A549 treated with GW870086 at 1 μM for 4 hours (cell line): ENCODE measurements at places on chromosomes 1 and 21. TPM values are rescaled to one million over a fixed set of nuclear protein-coding genes. Genes with fewer than 3 reads are reported as not detected.

The TTC39A gene
- 1.4 to 2.7 TPM (median 1.8 TPM) in 5 replicates for total RNA-seq

The RGS5 gene
- 0.51 to 1.5 TPM (median 1.3 TPM) in 5 replicates for total RNA-seq

The OPTC gene
- total RNA-seq = not detected in 5 replicates

The GPR37L1 gene
- total RNA-seq = 0.15 to 0.21 TPM (median 0.16 TPM) in 5 replicates

The TMEM269 gene
- 0.05 to 0.13 TPM (median 0.08 TPM) in 5 replicates for total RNA-seq

The HEYL gene
- 2.9 to 3.6 TPM (median 3.0 TPM) in 5 replicates for total RNA-seq

The KLF17 gene
- total RNA-seq = 0.57 to 0.67 TPM (median 0.63 TPM) in 5 replicates

The NTRK1 gene
- total RNA-seq = 0.03 to 0.18 TPM (median 0.16 TPM) in 4 of 5 replicates, not detected in the other

The CSMD2 gene
- total RNA-seq = not detected in 5 replicates

The APCS gene
- total RNA-seq = not detected in 5 replicates

The KCNK2 gene
- 0.05 to 0.11 TPM (median 0.09 TPM) in 3 of 5 replicates, not detected in the others for total RNA-seq

The GJB5 gene
- 0.10 TPM in 1 of 5 replicates, not detected in the others for total RNA-seq

The FCGR3A gene
- total RNA-seq = not detected in 5 replicates

The PDZK1IP1 gene
- 6.2 to 9.4 TPM (median 8.5 TPM) in 5 replicates for total RNA-seq

The SRGAP2 gene
- 19.1 to 28.3 TPM (median 25.2 TPM) in 5 replicates for total RNA-seq

The KDM1A gene
- 84.9 to 102 TPM (median 90.9 TPM) in 5 replicates for total RNA-seq

The CD1E gene
- not detected in 5 replicates for total RNA-seq

The RGS4 gene
- not detected in 5 replicates for total RNA-seq

The S100A7A gene
- total RNA-seq = not detected in 5 replicates

The TCP10L gene
- 0.82 to 1.2 TPM (median 1.1 TPM) in 5 replicates for total RNA-seq

The AKT3 gene
- total RNA-seq = 16.8 to 24.4 TPM (median 20.7 TPM) in 5 replicates

The OR6K3 gene
- not detected in 5 replicates for total RNA-seq

The EPHA8 gene
- total RNA-seq = 0.03 to 0.09 TPM (median 0.09 TPM) in 3 of 5 replicates, not detected in the others

The HOOK1 gene
- 0.09 to 0.38 TPM (median 0.22 TPM) in 5 replicates for total RNA-seq

The TMCO2 gene
- total RNA-seq = not detected in 5 replicates

The SLC66A1 gene
- total RNA-seq = 16.0 to 23.9 TPM (median 21.4 TPM) in 5 replicates

The KIF17 gene
- total RNA-seq = 1.4 to 2.4 TPM (median 1.6 TPM) in 5 replicates

The PALMD gene
- total RNA-seq = 0.33 to 0.46 TPM (median 0.42 TPM) in 5 replicates

The PTAFR gene
- 0.09 to 0.27 TPM (median 0.23 TPM) in 5 replicates for total RNA-seq

The RGSL1 gene
- not detected in 5 replicates for total RNA-seq

The RASAL2 gene
- 14.6 to 20.8 TPM (median 17.9 TPM) in 5 replicates for total RNA-seq

The TNNI3K gene
- 0.47 TPM in 1 of 5 replicates, not detected in the others for total RNA-seq

The PPIAL4G gene
- total RNA-seq = not detected in 5 replicates

The KRTAP12-2 gene
- not detected in 5 replicates for total RNA-seq

The SNAP47 gene
- 27.1 to 29.3 TPM (median 28.1 TPM) in 5 replicates for total RNA-seq

The LSS gene
- total RNA-seq = 11.1 to 15.6 TPM (median 14.3 TPM) in 5 replicates

The SAMD13 gene
- total RNA-seq = 0.19 to 0.72 TPM (median 0.45 TPM) in 5 replicates

The CELA2B gene
- 0.22 TPM in 1 of 5 replicates, not detected in the others for total RNA-seq

The GATAD2B gene
- 6.4 to 14.8 TPM (median 9.0 TPM) in 5 replicates for total RNA-seq

The DSCAM gene
- total RNA-seq = not detected in 5 replicates

The LCA5L gene
- total RNA-seq = 0.89 to 1.6 TPM (median 1.3 TPM) in 5 replicates

The YBEY gene
- total RNA-seq = 26.1 to 30.1 TPM (median 27.1 TPM) in 5 replicates
